KG1 (cell line): ENCODE measurements at places on chromosomes 12 and 14.

DNA sequence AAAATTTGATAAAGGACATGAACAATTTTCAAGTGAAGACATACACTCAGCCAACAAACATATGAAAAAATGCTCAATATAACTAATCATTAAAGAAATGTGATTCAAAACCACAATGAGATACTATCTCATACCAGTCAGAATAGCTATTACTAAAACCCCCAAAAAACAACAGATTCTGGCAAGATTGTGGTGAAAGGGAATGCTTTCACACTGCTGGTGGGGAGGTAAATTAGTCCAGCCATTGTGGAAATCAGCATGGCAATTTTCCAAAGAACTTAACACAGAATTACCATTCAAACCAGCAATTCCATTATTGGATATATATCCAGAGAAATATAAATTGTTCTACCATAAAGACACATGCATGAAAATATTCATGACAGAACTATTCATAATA lies 18.7 kb upstream of the TAS2R14 start:
- no peak for DNase-seq

GRCh38 chr14:76034566-76034965 lies 49.0 kb downstream of the IFT43 start:
- DNase-seq: no peak

- no peak for DNase-seq
Observed at GRCh38 chr12:82896979-82897378, 210.3 kb downstream of the TMTC2 start.

DNA sequence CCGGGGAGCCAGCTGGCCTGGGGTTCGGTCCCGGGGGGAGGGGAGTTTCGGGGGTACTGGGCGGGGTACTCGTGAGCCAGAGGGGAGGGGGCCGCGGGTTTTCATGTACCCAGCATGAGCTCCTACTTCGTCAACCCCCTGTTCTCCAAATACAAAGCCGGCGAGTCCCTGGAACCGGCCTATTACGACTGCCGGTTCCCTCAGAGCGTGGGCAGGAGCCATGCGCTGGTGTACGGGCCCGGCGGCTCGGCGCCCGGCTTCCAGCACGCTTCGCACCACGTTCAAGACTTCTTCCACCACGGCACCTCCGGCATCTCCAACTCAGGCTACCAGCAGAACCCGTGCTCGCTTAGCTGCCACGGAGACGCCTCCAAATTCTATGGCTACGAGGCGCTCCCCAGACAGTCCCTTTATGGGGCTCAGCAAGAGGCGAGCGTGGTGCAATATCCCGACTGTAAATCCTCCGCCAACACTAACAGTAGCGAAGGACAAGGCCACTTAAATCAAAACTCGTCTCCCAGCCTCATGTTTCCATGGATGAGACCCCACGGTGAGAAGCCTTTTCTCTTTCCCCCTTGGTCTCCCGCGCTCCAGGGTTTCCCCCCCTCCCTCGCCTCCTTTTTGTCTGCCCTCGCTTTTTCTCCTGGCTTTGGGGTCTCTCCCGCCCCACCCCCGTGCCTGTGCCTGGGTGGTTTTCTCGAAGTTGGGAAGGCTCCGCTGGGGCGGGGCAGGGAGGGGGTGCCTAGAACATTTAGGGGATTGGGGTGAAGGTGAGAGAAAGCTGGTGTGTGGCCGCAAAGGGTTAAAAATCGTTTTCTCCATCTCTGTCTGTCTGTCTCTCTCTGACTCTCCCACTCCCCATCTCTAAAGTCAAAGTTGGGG lies 627 bp downstream of the HOXC8 start:
- DNase-seq: no peak

DNA sequence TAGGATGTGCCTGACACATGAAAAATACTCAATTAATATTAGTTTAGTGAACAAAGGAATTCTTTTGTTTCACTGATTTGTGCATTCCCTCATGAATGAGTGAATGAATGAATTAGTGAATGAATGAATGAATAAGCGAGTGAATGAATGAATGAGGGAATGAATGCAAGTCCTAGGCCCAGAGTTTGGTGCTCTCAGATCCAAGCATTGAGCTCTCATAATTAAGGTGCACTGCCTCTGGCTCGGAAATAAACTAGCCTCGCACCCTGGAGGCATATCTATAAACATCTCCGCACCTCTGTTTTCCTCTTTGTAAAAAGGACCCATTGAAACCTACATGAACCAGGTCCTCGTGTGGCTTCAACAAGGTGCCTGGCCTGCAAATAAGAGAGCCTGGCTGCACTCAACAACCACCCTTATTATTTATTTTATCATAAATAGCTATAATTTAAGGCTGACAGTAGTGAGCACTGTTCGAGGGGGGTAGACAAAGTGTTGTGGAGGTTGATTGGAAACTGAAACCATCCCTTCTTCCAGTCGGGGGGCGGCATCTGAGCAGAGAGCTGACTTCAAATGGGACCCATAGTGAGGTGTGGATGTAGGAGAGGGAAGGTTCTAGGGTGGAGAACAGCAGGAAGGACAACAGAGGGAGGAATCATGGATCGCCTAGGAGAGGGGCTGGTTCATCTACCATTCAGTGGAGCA lies 316.8 kb downstream of the BCL11B start:
- no peak for DNase-seq

DNA sequence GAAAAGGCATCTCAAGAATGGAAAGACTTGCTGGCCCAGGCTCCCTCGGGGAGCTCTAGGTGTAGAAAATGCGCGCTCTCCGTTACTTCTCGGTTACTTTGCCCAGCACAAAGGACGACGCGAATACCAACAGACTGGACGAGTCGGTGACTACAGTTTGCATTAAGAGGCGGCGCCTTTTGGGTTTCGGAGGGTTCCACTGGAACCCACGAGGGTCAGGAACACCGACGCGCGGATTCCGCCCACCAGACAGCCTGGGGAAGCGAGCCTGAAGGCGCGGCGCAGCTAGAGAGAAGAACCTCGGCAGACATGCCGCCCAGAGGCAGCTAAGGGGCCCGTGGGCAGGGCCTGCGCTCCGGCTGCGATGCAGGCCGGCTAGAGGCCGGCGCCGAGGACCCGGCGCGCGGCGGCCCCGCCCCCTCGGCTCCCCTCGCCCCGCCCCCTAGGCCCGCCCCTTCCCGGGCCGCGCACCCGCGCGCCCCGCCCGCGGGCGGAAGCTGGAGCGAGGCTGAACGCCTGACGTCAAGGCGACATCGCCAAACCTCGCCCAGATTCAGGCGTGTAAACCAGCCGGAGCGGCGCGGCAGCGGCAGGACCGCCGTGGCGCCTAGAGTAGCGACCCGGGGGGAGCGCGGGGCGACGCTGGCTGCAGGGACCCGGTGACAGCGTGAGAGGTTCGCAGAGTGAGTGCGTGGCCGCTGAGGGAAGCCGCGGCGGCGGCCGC lies at the start of gene RAP1B:
TSS of gene RAP1B (plus strand) at position 530 of the 724 bp plus-strand sequence. CDS start 37,826 bp downstream, outside the sequence.
- peak; percentile 98 for DNase-seq

DNA sequence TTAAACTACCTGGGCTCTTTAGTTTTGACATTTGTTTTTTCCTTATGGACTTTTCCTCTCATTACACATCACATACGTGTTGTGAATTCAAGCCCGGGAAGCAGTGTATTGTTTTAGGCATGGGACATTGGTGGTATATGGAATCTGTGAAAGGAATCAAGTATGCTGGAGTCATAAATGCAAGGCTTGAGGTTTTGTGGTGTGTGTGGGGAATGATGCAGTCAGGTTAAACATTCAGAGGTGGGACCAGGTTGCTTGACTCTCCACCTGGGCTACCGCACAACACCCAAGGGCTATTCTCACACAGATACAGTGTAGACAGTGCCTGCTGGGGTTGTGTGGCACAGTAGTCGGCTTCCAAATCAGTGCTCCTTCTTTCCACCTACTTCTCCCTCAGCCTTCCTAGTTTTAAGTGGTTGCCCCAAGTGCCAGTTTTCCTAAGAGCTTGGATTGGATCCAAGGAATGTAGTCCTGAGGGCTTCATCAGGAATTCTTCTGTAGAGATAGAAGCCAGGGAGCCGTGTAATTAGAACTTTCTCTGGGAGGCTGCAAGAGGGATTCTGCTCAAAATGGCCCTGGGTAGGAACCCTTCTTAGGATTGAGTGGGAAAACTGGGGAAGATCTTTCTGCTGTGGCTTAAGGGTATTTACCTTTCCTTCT lies 243.7 kb downstream of the C12orf75 start:
- no peak for DNase-seq

DNA sequence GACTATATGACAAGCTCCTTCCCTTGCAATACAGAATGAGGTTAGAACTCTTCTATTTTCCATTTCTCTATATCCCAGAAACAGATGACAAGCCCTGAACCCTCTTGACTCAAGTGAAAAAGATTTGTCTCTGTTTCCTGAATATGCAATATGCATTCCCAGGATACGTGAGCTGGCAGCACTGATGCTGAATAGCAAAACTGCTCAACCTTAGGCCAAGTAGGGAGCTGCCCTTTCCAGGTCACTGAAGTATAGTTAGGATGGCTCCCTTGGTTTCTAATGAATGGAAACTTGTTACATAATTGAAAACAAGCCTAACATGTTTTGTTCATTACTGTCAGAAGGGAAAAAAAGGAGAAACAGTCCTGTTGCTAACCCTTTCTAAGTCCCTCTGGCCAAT lies 47.9 kb upstream of the PLEKHG7 start:
- DNase-seq: no peak

DNA sequence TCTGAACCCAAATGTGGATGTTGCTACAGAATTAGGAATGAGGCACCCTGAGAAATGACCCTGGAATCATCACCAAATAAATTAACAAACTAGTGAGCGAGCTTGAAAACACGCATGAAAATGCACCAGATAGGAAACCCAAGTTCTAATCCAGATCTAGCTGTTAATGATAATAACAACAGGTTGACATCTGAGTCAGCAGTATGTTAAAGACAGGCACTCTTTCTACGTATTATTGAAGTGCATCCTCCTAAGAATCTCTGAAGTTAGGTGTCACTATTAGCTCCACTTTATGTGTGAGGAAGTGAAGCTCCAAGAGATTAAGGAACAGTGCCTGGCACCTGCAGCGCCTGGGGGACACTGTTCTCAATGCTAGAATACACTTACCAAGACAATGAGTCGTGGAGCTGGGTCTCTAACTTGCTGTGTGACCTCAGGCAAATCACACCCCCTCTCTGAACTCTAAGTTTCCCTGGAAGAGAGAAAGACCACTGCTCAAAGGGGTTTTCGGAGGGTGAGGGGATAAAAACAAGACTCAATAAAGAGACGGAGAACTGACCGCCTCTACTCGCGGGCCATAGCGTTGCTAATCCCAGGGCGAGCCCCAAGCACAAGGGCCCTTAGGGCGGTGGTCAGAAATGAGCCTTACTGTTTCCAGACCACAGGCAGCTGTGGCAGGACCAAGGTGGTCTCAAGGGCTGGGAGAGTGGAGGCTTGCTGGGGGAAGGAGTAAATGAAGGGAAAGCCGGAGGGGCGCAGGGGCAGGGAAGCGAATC lies 2.1 kb downstream of the SLC6A12 start:
- DNase-seq: no peak

- DNase-seq: no peak
Observed at GRCh38 chr12:93812626-93813025, 135.5 kb downstream of the CRADD start.

- DNase-seq: no peak
Observed at GRCh38 chr12:51579321-51579850, 11.6 kb upstream of the SCN8A start.

GRCh38 chr14:58484176-58484575 lies 56.7 kb downstream of the KIAA0586 start:
- no peak for DNase-seq

DNA sequence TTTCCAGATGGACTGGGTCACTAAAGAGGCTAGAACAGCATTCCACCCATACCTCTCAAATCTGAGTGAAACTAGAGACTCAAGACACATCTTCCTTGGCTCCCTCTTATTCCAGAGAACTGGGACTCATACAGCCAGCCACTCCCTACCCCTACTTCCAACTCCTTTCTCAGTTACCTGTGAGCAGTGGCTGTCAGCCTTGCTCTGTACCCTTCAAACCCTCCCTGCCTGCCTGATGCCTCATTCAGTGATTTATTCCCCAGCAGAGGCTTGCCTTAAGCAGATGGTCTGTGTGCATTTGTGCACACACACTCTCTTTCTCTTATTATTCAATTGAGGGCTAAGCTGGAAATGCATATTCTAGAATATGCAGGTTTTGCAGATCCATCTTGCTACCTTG lies 14.6 kb downstream of the GPR84 start:
- DNase-seq: no peak

DNA sequence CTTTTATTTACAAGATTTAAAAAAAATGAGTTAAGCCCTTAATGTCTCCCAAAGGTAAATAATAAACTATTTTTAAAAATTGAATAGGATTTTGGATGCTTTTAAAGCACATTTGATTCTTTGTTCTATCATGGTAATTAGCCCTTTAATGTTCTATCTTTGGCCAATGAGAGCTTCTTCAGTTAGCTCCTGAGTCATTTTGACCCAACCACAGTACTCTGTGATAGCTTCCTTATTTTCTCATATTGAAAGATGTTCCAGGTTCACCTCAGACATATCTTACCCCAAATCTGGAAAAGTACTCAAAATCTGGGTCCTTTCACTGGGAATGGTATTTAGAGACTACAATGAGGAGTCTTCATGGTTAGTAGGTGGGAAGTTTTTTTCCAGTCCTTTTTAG lies 98.0 kb downstream of the MYRFL start:
- DNase-seq: no peak

DNA sequence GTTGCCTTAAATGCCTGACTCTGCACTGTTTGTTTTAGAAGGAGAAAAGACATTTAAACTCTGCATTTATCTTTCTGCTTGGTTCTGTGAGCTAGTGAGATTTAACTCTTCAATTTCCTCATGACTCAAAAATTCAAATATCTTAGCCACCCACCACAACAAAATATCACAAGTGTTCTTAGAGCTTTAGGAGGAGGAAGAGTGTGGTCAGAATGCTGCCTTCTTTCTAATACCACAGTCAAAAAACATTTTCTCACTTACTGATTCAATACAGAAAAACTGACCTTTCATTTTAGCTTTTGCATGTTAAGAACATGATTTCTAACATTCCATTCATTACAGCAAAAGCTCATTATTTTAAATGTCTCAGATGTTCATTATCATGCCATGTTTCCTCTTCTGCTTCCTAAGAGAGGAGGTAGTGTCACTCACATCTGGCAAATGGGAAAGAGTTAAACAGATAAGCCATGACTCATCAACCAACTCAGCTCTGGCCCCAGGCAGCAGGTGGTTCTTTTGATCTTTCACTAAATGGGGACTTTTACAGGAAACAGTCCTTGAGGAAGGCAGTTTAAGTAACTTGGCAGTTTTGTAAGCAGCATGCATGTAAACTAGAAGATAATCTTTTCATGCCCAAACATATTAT lies 56.4 kb upstream of the RNU6-8 start:
- DNase-seq: no peak

DNA sequence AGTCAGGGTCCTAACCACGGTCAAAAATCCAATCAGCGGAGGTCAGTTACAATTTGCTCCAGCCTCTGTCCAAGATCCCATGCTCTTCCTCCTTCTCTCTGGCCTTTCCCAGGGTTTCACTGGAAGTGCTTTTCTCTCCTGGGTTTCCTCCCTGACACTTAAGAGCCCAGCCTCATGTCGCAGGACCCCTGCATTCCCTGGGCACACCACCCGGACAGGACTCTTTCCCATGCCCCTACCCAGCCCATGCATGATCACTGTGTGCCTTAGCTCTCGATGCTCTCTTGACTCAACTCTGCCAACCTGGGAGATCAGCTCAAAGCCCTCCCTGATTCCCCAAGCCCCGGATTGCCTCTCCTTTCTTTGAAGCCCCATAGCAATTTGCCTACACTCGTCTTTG lies 15.5 kb upstream of the TAC3 start:
- DNase-seq: no peak

- DNase-seq: no peak
Observed at GRCh38 chr12:83018088-83018487, 331.4 kb downstream of the TMTC2 start.
